SJSA1 (cell line): ENCODE measurements at places on chromosomes 7 and 10.

- no peak for DNase-seq
Measured at GRCh38 chr7:55517936-55518689, 54.2 kb downstream of the VOPP1 start.

DNA sequence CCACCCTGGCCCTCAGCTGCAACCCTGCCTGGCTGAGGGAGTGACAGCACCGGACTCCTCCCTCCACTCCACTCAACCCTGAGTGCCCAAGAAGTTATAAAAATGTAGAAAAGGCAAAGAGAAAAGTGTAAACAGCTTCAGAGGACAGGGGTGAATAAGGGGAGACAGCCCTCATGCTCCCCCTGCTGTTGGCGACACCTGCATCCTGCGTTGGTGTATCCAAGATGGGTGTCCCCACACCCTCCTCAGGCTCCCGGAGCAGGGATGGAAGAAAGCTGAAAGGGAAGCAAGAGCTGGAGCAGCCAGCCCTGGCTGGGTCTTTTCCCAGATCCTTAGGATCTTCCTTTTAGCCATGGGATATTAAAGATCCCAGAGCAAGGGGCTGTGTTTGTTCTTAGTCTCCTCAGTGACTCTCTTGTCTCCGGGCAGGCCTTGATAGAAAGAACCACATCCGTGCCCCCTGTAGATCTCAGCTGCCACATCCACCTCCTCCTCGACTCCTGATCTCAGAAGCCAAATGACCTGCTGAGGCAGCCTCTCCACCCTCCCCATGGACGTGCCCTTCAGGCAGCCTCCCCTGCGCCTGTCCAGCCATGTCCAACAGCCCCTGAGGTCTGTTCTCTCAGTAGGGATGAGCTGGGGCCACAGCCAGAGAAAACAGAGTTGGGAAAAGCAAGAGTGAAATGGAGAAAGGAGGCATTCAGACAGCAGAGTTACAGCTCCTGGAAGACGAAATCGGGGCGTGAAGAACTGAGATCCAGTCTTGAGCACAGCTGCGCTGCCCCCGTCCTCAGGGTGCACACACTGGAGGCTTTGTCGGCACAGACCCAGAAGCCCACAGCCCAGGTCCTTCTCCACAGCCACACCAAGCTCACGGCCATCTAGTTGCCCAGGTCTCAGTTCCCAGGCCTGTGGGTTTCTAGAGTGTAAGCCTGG is 6.8 kb downstream of the FAM131B start:
- DNase-seq = no peak

DNA sequence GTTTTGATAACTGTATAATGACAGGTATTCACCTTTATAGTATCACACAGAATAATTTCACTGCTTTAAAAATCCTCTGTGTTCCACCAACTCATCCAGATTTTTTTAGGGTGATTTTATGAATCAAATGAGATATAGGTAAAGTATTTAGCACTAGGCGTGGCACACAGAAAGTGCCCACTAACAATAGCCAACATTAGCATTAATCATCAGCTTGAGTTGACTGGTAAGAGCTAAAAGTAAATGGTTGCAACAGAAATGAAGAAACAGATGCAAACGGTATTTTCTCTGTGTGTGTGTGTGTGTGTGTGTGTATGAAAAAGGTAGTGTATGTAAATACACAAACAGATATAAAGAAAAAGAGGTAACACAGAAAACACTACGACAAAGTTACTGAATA is 378.8 kb upstream of the ETV1 start:
- DNase-seq = no peak

DNA sequence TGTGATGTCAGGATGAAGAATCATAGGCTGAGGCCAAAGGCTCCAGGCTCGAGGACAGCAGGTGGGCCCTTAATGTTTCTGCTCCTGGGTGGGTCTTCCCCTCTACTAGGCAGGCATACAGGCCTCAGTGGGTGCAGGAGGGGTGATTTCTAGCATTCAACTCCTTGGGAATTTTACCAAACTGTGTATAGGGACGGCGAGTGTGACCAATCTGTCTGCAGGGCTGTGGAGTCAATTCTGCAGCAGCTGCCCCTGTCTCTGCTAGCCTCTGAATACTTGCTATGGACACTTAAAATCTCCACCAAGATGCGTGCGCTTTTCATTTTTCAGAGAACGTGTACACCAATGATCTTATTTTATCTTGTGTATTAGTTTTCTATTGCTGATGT is 115.5 kb downstream of the WDR11 start:
- DNase-seq = no peak

- DNase-seq = no peak
Measured at GRCh38 chr7:20393616-20394015, 62.9 kb downstream of the ITGB8 start.

DNA sequence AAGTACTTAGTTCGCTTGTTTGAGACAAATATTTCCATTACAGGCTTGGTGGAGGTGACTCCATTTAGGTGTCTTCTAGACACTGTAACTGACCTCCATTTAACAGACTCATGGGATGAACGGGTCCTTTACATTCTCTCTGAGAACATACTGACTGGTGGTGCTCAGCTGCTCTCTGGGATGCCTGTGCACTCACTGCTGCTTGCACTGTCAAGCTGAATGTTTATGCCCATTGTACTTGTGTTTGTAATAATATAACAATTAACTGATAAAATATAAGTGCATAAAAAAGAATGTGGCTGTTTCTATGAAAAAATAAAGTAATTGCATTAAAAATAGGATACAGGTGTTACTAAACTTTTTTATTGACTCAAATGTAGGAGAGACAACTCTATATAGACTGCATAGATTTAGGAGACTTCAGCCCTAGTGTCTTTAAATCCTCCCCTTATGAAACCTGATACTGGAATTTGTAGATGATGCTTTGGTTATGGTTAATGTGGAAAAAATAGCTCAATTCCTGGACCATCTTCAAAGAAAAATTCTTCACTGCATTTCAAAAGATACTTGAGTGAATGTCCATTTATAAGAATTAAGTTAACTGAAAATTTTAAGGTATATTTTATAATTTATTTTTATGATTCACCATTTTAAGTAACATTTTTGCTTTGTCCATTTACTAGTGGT is 85.4 kb downstream of the CDK14 start:
- no peak for DNase-seq

- peak; percentile 86 for DNase-seq
Measured at GRCh38 chr7:100837099-100837836, 9.9 kb upstream of the EPHB4 start.

- DNase-seq = no peak
Measured at GRCh38 chr7:40057292-40057691, 77.1 kb downstream of the MPLKIP start.

- peak; percentile 38 for DNase-seq
Measured at GRCh38 chr10:42933448-42934340, 143.2 kb upstream of the RET start.

GRCh38 chr7:146876411-146876810 is 759.8 kb downstream of the CNTNAP2 start:
- DNase-seq = no peak

GRCh38 chr10:109430799-109431198 is 492.5 kb downstream of the XPNPEP1 start:
- DNase-seq = no peak

DNA sequence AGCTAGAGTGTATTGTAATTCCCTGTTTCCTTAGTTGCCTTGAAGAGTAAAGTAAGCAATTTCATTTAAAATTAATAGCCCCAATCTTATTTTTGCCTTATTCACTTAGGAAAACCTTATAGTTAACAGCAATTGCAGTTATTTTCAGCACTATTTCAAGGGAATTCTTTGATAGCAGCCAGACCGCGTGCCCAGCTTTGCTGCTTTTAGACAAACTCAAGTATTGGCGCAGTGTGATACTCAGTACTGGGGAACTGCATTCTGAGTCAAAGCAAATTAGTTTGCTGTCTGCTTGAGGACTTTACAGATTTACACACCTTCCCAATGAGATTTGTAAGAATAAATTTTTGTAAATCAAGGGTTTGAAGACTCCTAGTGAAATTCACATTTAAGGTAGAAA is 21.2 kb downstream of the PRKG1 start:
- DNase-seq = no peak

GRCh38 chr7:116159711-116160110 is 50.6 kb upstream of the TES start:
- no peak for DNase-seq

GRCh38 chr7:54596747-54597146 is 54.6 kb downstream of the VSTM2A start:
- DNase-seq = no peak

DNA sequence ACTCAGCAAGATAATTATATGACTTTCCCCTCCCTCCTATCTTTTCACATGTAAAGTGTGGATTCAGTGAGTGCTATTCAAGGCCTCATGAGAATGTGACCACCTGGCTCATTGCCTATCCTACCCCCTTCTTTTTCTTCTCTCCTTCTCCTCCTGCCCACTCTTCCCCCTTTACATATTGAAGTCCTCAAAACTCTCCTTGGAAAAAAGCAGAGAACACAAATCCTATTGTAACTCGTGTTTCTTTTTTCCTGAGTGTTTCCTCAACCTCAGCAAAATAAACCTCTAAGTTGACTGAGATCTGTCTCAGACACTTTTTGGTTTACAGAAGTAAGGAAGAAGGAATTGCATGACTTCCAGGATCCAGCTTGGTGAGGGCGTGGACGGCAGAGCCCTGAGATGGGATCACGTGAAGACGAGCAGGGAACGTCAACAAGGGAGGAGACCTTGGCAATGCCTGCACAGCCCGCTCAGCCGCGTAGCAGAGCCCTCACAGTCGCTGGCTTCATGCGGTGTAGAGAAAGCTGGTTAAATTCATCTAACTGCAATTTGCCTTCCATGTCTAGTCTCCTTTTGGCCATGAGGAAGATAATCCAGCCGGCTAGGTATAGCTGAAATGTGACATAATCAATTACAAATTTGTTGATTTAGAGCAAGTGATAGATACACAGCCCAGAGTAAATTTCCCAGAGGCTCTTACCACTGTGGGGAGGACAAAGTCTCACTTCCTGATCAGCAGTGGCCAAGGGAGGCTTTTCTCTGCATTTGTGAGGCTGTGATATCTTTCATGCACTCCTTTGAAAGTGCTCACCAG is 75.7 kb downstream of the LYZL2 start:
- no peak for DNase-seq

GRCh38 chr7:20828947-20829346 is 42.3 kb upstream of the SP8 start:
- no peak for DNase-seq

DNA sequence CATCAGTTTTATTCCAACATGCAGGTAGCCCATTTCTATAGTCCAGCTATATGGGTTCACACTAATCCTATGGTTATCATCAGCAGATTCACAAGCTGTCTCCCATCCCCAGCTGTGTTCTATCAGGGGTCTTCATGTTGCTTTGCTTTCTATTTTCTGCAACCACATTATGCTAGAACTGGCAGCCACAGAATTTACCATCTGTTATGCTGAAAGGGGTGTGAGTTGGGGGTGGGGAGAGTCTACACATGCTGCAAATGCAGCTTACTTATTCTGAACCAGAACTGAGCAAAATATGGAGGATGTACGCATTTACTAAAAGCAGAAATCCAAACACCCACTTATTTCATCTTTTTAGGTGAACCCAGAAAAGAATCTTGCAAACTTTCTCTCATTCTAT is 32.9 kb downstream of the SHTN1 start:
- no peak for DNase-seq

- DNase-seq = no peak
Measured at GRCh38 chr7:45968312-45968711, 47.2 kb upstream of the IGFBP3 start.

GRCh38 chr7:69882269-69882668 is 284.0 kb downstream of the AUTS2 start:
- no peak for DNase-seq

GRCh38 chr10:78296785-78297184 is 263.1 kb downstream of the RPS24 start:
- no peak for DNase-seq

DNA sequence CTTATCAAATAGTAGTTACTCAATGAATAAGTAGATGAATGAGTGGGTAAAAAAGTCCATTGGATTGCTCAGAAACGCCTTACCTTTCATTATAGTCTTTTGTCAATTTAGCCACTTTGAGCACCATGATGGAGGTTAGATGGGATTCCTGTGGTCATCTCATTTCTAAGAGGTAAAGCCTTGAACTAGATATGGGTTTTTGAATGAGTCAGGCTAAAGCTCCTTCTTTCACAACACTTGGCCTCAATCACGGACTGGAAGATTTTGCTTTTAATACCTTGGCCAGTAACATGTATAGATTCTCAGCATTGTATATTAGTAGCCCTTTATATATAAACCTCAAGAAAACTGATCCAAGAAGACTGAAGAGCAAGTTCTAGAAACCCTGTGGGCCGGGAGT is 99.7 kb upstream of the CCDC6 start:
- DNase-seq = no peak

GRCh38 chr10:67853512-67853911 is 15.5 kb upstream of the DNAJC12 start:
- DNase-seq = no peak

GRCh38 chr7:70069977-70070376 is 471.7 kb downstream of the AUTS2 start:
- no peak for DNase-seq

DNA sequence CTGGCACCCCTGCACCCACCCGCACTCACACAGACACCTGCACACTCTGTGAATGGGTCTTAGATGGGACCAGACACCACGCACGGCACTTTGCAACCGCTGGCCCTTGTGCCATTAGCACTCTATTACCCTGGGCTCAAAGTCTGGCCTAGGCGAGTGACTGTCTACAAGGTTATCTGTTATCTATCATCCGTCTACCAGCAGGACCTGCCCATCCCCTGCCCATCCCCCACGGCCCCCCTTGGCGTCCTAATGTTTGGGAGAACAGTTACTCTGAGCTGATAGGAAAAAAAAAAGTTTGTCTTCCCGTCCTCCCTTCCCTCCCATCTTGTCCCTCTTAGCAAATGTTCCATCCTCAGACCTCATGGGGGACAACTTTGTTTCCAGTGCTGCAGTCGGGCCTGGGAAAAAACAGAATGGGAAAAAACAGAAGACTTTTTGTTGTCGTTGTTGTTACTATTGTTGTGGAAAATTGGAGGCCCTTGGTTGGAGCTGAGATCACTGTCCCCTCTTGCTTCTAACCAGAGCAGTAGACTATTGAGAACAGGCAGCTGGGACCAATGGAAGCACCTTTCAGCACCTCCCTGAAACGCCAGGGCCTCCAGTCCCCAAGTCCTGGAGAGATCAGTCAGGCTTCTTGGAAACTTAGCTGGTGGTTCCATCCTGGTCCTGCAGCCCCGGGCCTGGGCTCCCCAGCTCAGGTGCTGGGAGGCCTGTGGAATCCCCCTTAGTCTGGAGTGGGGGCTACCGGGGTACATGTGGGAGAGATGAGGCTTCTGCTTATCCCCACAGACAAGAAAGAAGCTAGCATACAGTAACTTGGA is 12.2 kb downstream of the UNCX start:
- DNase-seq = no peak

DNA sequence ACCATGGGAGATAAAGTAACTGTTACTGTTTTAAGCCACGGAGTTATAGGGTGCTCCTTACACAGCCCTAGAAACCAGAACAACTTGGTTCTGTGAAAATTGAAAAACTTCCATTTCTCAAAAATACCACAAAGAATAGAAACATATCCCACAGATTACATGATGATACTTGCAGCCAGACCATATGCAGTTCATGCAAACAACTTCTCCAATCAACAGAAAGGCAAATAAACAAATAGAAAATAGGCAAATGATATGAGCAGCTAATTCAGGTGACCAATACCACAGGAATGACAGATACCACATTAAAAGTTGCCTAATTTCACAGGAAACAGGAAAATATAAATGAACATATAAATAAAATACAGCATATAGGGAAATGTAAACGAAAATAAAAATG is 297.5 kb downstream of the HTR7 start:
- no peak for DNase-seq
